ENCODE measurements at places on chromosomes 6 and 20.

GRCh38 chr6:125314009-125314581, 12.3 kb upstream of the HDDC2 start:
- DNase-seq, result peak; percentile 45

DNA sequence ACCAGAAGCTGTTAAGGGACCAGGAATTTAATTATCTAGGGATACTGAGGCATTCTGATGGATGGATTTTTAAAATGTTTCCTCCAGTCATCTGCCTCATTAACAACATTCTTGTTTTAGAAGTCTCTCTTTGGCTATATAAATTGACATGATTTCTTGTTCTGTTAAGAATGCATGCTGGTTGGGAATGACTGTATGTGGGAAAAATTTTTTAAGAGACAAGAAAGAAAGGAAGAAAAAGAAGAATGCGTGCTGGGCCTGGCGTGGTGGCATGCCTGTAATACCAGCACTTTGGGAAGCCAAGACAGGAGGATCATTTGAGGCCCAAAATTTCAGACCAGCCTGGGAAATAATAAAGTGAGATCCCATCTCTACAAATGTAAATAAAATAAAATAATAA, 203.6 kb downstream of the GJA1 start:
- no peak for DNase-seq

- no peak for DNase-seq
Measured at GRCh38 chr6:106084989-106085691, 996 bp upstream of the PRDM1 start.

DNA sequence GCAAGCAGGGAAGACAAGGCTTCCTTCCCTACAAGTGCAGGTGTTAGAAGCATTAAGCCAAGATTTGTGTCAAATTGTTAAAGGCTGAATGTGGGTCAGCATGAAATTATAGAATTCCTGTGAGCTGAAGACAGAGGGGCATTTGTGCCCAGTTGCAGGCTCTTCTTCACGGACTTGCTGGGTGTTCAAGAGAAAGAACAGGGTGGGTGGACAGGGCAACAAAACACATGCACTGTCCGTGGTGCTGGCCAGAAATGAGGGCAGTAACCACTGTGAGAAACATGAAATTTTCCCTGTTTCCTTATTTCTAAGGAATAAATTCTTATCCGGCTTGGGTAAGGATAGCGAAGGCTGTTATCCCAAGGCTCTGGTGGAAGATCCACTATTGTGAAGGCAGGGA, 579.5 kb upstream of the HTR1E start:
- no peak for DNase-seq

- no peak for DNase-seq
Measured at GRCh38 chr20:9100691-9101090, 31.8 kb downstream of the PLCB4 start.

- no peak for DNase-seq
Measured at GRCh38 chr20:9520086-9520485, 5.7 kb downstream of the LAMP5 start.

DNA sequence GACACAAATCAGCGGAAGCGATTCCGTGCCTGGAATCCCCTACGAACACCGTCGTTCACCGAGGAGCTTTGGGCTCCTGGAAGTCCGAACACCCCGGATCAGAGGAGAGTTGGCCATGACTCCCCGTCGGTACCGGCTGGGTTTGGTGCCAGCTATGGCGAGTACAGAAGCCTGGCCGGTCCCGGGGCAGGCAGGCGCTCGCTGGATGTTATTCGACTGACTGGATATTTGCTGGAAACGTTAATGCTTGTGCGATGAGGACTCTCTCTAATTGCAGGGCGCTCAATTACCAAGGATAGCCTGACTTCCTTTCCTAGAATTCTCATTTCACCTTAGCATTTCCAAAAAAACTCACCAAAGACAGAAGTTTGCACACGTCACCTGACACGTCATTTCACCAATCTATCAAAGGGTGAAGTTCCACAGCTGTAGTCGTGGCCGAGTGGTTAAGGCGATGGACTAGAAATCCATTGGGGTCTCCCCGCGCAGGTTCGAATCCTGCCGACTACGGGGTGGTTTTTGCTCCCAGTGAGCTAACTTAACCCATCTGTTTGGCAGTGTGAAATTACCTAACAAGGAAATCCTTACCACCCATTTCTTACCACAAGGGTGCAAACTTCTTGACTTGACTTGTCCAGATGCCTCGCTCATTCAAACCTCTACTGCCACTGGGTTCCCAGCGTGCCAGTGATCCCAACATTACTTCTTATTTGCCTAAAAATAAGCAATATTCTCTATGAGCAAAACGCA, 22.7 kb upstream of the ZNF184 start:
- peak; percentile 13 for DNase-seq

- no peak for DNase-seq
Measured at GRCh38 chr6:145332011-145332410, 403.3 kb downstream of the EPM2A start.

DNA sequence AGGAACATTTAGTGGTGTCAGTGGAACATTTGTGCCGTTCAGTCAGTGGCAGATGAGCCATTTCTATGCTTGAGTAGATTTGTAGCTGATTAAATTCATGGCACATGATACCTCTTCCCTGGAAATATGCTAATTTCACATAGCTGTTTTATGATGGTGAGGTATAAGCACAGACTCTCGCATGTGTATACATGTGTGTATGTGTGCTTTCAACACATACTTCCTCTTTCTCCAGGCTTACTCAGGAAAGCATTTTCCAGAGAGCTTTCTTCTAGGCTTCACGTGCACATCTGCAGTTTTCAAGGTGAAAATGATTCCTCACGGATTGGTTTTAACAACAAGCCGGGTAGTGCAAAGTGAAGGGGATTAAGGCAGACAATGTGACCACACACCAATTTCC, 396.5 kb downstream of the HDGFL1 start:
- DNase-seq, result no peak

DNA sequence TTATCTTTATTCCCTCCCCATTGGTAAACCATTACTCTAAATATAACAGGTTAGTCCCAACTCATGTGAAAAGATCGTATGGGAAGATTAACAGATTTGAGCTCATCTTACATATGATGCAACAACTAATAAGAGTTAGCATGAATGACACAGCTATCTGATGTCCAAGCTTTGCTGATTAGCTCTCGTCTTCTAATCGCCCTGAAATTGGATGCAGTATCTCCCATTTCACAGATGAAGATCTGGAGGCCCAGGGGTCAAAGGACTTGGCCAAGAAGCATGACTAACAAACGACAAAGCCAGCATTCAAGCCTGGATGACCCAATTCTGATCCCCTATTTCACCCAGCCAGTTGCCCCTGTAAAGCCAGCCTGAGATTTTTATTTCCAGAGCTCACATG, 8.4 kb upstream of the BMP7 start:
- no peak for DNase-seq

DNA sequence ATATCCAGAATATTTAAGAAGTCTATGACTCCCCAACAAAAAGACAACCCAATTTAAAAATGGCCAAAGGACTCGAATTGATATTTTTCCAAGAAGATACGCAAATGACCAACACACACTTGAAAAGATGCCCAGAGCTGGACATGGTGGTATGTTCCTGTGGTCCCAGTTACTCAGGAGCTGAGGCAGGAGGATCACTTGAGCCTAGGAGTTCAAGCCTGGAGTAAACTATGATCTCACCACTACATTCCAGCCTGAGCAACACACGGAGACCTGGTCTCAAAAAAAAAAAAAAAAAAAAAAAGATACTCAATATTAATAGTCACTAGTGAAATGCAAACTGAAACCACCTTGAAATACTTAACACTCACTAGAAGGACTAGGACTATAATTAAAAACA, 12.2 kb upstream of the ARMC2 start:
- no peak for DNase-seq

DNA sequence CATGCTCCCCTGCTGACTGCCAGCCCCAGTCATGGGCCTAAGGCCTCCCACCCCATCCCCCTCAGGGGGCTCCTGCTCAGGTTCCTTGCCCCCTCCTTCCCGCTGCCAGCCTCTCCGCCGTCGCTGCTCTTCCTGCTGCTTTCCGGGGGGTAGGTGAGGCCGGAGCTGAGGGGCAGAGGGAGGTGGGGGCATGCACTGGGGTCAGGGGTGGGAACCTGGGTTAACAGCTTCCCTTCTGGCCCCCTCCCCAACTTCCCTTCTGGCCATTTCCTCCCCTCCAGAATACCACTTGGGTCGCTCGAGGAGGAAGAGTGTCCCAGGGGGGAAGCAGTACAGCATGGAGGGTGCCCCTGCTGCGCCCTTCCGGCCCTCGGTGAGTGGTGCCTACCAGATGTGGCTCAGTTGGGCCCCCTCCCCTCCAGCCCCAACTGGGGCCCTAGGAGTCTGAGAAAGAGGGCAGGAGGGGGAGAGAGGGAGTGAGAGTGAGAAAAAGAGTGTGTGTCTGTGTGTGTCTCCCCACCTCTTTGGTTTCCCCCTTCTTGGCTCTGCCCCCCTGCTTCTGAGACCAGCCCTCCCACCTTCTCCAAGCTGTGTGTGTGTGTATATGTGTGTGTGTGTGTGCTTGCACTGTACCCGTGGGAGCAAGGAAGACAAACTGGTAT, 12.1 kb downstream of the SYNGAP1 start:
- peak; percentile 16 for DNase-seq

DNA sequence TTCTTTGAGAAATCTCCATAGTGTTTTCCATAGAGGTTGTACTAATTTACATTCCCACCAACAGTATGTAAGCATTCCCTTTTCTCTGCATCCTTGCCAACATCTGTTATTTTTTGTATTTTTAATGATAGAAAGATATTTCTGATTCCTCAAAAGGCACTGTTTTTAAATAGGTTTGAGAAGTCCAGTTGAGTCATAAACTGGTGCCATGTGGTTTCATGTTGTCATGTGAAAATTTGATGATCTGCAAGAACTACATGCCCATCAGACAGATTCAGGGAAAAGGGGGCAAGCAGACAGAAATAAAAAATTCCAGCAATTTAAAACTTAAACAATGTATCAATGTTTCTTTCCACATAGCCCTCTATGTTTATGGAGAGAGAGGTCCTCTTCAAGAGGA, 227.5 kb downstream of the KCNQ5 start:
- DNase-seq, result no peak

DNA sequence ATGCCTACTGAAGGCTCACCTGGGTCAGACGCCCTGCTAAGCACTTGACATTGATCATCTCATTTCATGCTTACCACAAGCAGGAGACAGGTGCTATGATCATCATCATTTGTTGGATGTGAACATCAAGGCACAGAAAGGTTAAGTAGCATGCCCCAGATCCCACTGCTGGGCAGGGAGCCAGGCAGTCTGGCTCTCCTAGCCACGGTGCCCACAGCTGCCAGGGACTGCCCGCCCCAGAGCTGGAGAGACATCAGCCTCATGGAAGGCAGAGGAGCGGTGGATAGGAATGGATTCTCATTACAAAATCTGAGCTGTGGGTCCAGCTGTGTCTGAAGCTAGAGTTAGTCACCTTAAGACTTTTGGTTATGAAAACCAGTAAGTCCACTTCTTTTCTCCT, 3.6 kb downstream of the SULF2 start:
- no peak for DNase-seq

- DNase-seq, result no peak
Measured at GRCh38 chr20:47353692-47354463, 2.6 kb downstream of the ZMYND8 start.

DNA sequence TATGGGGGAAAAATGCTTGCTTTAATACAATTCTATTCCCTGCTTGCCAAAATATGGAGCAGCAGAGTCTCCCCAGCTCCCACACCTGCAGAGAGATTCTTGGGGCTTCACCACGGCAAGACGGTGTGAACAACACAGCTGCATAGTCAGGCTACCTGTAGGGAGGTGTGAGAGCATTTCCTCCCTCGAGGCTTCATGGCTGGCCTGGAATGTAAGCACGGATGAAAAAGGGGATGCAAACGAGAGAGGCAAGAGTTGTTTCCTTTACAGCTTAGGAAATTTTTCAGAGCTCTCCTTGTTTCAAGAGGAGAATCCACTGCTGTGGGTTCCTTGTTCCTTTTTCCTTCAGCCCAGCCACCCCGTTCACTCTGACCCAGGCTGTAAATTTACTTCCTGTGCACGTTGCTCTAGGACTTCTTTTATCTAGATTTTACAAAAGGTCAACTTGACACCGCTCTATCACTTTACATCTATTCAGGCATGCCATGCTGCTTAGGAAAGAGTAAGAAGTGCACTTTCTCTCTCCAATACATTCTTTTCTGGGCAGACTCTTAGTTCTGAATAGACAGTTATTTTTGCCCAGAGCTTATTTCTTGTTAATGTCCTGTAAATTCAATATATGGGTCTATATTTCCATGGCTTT, 197.1 kb downstream of the KHDC1L start:
- no peak for DNase-seq

DNA sequence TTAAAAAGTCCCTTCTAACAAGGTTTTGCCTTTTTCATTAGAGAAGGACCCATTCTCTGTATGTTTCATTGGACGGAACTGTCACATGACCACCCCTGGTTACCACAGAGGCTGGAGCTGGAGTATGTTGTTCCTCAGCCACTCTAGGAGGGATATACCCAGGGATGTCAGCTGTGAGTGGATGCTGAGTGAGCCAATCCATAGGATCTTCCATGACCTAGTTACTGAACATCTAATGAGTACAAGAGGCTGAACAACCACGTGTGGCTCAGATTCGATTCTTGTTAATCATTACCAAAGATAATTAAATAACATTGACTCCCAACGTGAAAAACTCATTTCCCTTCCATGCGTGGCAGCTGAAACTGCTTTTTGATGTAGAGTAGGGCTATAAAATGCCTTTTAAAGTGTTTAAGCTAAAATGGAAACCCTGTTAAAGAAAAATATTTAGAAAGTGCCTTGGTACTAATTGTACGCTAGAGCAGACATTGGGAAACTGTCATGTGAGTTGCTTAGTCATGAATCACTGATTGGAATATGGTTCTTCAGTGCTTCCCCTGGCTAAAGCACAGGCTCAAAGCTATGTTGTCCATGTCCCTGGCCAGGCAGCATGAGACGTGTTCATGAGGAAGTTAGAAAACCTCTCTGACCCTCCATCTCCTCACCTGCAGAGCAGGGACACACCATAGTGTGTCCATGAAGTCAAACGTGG, 256.1 kb downstream of the ZNF217 start:
- DNase-seq, result no peak

GRCh38 chr20:42747765-42748411, 441.8 kb downstream of the PTPRT start:
- DNase-seq, result no peak

GRCh38 chr6:45587229-45588060, 209.7 kb upstream of the SUPT3H start:
- no peak for DNase-seq

DNA sequence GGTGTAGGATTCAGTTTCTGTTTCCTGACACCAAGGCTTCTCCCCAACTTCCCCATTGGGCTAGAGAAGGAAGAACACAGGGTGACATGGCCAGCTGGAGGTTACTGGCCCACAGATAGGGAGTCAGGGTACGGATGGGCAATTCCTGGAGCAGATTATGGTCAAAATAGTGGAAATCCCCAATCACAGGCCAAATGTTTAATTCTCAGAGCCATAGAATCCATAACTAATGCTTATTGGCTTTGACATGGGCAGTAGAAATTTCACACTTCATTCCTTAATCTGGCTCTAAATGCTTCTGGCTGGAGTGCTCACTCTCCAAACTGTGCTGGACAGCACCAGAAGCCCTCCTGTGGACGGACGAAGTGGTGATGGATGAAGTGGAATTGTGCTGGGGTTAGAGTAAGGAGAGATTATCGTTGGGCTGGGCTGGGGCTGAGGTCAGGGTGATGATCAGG, 887 bp downstream of the SIGLEC1 start:
- DNase-seq, result no peak

- DNase-seq, result no peak
Measured at GRCh38 chr20:63154395-63154794, 61.5 kb downstream of the YTHDF1 start.

Data from immature natural killer cell (primary cell).